Activated naive CD4-positive, alpha-beta T cell treated with anti-CD3 and anti-CD28 coated beads, Interleukin-2, amount 50 U/mL, for 16 hours (primary cell): ENCODE measurements at places on chromosomes 11 and 22.

DNA sequence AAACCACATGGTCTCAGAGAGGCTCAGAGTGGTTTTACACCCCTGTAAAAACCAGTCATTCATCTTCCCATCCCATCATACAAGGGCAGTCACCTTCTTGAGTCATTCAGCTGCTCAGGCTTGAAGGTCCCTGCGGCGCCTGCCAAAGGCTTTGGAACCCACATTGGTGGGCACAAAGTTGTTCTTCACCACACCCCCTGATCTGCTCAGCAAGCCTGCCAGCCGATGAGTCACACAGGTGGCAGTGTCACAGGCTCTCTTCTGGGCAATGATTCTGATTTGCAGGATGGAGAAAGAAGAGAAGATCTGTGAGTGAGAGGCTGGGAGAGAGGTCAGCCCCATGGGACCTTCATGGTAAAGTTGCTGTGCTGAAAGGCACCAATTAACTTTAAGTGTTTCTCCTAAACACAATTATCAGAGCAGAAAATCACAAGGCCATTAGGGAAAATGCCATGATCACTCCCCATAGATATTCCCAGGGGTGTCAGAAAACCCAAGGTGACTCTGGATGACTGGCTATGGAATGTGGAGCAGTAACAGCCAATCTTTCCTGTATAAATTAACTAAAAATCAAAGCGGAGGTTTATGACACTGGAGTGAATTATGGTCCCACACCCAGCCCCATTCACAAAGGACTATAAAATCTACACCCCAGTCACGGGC lies 4.4 kb downstream of the CALCA start:
- no peak for DNase-seq

DNA sequence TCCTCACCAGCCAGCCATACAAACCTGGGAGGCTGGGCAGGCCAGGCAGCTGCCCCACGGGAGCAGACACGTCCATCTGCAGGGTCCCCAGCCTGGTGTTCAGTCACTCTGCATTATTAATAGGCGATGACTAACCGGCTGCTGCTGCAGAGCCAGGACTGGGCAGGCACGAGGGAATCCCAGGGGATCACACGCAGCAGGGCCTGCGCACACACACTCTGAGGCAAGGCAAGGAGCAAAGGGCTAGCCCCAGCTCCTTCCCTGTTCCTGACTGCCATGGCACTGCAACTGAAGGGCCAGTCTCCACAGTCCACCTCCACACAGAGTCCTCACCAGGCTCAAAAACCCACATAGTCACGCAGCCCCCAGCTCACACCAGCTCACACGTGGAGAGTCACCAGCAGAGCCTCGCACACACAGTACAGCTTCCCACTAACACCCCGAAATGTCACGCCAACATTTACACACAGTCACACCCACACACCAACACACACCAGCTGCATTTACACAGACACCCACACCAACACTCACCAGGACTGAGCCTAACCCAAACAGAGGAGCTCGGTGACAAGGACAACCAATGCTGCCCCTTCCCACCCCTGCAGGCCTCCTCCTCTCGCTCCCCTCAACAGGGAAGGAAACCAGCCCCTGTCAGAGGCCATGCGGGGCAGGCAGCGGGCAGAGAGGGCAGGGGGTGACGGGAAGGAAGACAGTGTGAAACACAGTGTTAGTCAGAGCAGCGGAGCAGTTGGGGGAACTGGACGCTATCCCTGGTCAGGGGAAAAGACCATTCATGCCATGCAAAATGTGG lies 47.3 kb downstream of the NRXN2 start:
- DNase-seq: no peak

GRCh38 chr11:10272132-10272531 lies 21.9 kb downstream of the SBF2 start:
- DNase-seq: no peak

DNA sequence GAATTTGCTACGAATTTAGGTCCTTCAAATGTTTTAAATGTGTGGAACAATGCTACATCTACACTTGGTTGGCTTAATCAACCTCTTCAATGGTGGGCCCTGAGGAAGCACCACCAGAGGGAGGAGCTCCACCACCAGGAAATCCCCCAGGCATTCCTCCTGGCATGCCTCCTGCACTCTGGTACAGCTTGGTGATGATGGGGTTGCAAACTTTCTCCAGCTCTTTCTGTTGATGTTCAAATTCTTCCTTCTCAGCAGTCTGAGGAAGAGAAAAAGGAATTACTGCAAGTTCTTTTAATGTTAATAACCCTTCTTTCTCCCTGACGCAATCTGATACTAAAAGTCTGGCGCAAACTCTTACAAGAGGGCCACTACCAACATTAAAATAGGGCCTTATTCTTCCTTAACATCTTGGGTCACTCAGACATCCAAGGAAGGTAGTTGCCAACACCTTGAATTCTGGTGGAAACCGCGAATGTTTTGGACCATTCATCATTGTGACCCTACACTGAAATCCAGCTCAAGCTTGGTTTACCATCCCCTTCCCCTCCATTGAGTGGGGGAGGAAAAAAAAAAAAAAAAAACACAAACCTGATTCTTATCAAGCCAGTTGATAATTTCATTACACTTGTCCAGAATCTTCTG lies 4.2 kb downstream of the HSPA8 start:
- no peak for DNase-seq

- no peak for DNase-seq
Observed at GRCh38 chr11:8282631-8283030, 19.0 kb upstream of the LMO1 start.

DNA sequence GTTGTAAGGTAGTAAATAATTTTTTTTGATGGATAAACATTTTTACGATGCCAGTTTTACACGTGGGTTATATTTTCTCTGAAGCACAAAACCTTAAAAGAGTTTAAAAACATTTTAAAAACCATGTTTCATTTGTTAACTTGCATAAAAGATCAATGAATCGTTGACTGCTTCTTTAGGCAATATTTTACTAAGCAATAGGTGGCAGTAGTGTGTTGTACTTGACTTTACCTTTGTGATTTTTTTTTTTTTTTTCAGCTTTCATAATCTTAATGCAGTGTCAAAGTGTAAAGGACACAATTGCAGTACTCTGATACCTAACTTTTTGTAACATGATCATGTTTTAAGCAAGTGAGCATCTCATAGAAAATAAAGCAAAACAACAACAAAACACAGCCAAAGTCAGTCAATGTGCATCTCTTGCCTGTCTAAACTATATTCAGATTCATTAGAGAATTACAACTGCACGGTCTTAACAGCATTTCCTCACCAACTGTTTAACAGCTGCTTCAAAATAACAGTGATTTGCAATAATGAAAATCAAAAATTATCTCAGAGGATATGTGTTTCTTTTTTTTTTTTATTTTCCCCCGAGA lies 27.7 kb downstream of the DNAJC24 start:
- no peak for DNase-seq

DNA sequence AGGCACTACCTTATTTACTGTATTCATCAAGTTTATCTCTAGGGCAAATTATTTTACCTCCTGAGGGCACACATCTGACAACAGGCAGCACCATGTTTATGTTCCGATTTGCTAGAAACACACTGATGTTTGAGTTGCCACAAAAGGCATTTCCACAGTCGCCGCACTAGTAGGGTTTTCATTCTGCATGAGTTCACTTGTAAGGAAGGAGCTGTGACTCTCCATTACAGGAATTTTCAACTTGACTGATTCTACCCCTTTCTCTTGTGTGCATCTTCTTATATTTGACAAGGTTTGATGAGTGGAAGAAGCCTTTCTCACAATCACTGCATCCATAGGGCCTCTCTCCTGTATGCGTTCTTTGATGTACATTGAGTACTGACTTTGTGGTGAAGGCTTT lies 455.9 kb upstream of the CNTN5 start:
- DNase-seq: no peak
